ENCODE measurements at places on chromosomes 7 and 10. TPM values are rescaled to one million over a fixed set of nuclear protein-coding genes. Genes with fewer than 3 reads are reported as not detected.

The ZNF248 gene
- 7.9 TPM for total RNA-seq

The BTBD16 gene
- not detected for total RNA-seq

The CFAP70 gene
- 0.34 TPM for total RNA-seq

The CALCR gene
- not detected for total RNA-seq

DNA sequence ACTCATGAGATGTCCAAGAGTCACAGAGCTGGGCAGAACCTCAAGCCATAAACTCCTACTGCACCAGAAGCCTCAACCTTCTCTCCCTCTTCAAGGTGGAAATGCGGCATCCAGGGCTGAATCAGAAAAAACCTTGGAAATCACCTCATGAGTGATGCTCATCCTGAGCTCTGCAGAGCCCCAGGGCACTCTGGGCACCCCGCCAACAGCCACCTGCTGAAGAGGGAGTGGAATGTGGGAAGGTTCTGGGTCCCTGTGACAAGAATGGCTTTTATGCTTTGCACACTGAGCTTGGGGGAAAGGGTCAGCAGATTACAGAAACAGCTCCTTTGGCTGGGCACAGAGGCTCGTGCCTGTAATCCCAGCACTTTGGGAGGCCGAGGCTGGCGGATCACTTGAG, 18.8 kb downstream of the NUDT1 start:
- no peak for DNase-seq
- H3K27ac ChIP-seq: no peak overlapping the region
- no peak overlapping the region for H3K4me3 ChIP-seq
- H3K27me3 ChIP-seq: no peaks in the 10 kb centered on the region
- peaks cover 9% of the 10 kb centered on the region for H3K4me1 ChIP-seq
- peaks cover 8% of the 10 kb centered on the region for H3K36me3 ChIP-seq
